ENCODE measurements at places on chromosomes 4 and X.

- no peak for DNase-seq
Observed at GRCh38 chrX:49947781-49948180, 25.4 kb downstream of the CLCN5 start.

DNA sequence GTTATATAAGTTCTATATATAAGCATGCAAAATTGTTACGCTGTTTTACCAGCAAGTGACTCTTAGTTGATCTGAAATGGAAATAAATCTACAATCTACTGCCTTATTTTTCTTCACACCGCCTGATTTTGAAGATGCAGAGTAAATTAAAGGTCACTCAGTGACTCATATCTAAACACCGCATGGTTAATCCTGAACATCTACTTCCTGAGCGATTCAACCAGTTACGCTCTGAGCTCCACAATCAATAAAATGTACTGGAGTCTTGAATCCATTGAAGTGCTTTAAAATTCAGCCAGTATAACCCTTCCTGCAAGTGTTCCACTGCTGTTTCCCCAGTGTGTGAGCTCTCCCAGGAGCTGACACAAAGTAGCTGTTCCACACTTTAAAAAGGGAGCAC, 192.8 kb downstream of the SLC7A11 start:
- no peak for DNase-seq

GRCh38 chr4:112514647-112515197, 1.3 kb downstream of the NEUROG2 start:
- DNase-seq = no peak

DNA sequence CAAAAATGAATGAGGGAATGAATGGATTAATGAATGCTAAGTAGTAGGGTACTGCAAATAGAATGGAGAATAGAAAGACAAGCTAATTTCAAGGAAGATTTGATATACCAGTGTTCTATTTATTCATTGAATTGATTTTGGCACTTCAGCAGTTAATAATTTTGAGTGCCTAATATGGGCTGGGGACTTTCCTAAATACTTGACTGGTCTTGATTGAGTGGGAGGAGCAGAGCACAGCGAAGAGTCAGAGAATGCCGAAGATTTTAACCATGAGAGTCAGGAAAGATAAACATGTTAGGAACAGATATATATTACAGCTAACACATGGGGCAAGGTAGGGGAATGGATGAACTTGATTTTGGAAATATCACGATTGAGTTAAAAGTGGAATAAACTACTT, 10.6 kb downstream of the IL15 start:
- DNase-seq = no peak

- DNase-seq = no peak
Observed at GRCh38 chrX:4690521-4690920, 977.1 kb upstream of the PRKX start.

- DNase-seq = no peak
Observed at GRCh38 chr4:6402566-6403399, 69.6 kb downstream of the PPP2R2C start.

DNA sequence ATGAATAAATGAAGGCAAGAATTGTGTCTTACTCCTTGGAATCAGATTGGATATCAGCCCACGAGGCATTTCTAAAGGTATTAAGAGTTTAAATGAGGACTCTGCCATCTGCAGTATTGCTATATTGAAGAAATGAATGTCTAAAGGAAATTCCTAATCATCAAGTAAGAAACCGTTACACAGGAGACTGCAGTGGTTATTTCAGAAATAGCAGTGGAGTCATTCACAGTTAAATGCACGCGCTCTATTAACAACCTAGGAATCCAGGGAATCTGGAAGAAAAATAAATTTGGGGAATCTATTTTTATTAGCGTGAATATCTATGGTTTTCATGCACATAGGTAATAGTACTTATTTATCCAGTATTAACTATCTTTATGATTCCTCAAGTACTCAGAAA, 334.2 kb downstream of the TENM3 start:
- no peak for DNase-seq

DNA sequence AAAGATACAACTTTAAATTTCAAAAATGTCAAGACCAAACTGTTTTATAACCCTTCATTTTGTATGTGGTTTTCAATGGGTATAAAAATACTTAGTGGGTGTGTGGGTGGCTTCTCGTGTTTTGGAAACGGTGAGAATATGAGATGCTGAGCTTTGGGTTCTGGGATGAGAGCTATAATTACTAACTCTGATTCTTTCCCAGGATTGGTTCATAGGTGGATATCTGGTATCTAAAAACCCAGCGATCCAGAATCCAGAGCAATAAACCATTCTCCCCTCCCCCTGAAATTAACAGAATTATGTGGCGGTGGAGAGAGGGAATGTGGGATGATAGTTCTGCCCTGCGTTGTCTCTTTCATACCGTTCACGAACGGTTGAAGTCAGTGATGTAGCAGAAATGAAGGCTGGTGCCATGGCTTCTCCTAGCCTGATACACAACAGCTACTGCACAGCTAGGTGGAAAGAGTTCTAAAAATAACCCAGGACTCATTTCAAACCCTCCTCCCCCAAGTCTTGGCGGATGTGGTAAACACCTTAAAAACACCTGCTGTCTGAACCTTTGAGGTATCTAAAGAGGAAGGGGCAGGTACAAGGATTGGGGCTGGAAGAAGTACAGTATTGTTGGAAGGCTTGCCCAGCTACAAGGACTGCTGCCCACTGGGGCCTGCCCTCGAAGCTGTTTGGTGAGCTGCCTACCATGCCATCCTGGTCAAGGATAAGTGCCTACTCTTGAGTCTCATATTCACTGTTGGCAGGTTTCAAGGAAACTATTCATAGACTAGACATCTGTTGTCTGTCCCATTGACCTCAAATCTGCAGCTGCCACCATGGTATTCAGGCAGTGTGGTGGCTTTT, 44.5 kb downstream of the SEPTIN11 start:
- peak; percentile 28 for DNase-seq

GRCh38 chr4:95013236-95013635, 255.5 kb downstream of the BMPR1B start:
- no peak for DNase-seq

DNA sequence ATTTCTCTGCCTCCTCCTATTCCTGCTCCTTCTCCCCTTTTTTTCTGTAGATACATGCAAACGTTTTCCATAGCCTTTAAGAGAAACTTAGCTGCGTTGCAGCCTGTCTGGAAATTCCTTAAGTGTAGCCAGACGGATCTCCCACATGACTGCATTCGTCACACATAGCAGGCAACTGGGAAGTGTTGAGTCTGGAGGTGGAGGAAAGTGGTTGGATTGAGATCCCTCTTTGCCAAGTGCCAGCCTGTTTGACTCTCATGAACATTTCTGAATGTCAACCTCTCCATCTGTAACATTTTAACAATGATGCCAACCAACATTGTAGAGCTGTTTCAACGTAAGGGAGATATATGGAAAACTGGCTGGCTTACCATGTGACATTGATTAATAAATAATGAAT, 45.1 kb upstream of the FAM9A start:
- DNase-seq = no peak

Data from stimulated activated CD4-positive, alpha-beta T cell treated with anti-CD3 and anti-CD28 coated beads, Interleukin-15, amount 100 ng/mL, for 1 hour (primary cell).